ENCODE measurements at places on chromosomes 2 and 18.

DNA sequence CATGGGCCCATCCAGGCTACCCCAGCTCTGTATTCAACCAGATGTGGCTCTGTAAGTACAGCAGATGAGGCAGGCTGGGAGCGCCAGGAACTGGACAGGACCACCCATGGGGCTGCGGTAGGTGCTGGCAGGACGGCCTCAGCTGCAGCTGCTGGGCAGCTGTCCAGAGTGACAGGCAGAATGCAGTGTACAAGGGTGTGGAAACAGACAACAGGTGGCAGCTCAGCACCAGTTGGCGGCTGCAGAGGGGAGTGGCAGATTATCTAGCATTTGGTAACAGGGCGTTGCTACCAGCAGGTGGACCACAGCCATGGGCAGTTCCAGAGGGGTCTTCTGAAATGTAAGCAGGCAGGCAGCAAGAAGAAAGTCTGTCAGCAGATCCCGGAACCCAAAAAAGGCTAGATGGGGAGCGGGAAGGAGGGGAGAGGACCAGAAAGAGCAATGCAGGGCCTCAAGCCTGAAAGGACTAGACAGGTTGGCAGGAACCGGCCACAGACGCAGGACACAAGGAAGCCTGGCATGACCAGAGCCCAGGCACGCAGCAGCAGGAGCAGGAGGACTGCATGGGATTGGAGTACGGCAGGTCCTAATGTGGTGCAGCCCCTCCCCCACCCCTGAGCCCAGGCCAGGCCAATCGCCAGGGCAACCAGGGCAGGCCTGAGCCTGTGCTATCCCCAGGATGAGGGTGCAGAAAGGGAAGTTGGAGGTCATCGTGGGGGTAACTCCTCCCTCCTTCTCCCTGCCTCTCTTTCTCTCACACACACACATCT is 24.7 kb downstream of the PKDCC start:
- peak; percentile 63 for DNase-seq

GRCh38 chr2:217186668-217187159 is 326.9 kb upstream of the TNP1 start:
- no peak for DNase-seq

DNA sequence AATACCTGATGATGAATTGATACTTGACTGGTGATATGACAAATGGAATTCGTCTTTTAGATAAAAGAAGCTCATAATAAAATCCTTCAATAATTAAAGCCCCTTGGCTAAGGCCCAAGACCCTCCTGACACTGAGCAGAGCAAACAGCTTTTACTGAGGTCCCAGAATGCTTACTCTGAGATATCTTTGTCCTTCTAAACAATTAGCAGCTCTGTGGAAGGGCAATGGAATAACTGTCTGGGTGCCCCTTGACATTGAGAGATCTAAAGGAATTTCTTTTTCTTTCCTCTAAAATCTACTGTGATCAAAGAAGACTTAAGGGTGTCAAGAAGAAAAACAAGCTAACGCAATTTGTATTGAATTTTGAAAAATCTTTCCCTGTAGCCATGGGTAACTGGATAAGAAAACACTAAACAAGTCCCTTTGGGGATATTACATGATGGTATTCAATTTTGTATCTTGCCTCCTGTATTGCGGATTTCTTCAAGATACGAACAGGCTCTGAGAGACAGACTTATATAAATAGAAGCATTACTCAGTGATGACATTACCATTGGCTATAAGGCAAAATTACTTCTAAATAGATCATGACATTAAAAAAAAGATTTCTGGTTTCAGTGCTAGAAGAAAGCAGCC is 128.8 kb downstream of the MREG start:
- peak; percentile 43 for DNase-seq

DNA sequence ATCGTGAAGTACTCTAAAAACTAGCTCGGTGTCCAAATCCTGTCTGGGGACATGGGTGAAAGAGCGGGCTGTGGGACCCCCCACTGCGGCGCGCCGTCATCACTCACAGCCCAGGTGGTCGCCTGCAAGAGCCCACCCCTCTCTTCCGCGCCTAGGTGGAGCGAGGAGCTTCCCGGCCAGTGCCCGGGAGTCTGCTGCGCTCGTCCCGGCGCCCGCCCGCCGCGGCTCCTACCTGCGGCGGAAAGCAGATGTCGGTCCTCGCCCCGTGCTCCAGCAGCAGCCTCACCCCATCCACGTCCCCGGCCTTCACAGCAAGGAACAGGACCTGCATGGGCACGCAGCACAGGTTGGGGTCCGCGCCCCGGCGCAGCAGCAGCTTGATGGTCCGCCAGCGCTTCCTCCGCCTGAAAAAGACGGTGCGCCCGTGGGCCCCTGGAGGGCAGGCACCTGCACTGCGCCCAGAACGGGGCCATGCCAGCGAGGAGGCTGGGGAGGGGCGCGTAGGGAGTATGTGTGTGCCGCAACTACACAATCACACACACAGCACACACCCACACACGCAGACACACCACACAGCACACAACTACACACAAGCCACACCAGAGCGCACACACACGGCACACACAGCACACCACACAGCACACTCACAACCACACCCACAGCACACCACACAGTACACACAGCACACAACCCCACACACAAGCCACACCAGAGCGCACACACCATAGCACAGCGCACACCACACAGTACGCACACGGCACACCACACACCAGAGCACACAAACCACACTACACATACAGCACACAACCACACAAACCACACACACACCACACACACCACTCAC is 37.4 kb downstream of the ANKMY1 start:
- no peak for DNase-seq

DNA sequence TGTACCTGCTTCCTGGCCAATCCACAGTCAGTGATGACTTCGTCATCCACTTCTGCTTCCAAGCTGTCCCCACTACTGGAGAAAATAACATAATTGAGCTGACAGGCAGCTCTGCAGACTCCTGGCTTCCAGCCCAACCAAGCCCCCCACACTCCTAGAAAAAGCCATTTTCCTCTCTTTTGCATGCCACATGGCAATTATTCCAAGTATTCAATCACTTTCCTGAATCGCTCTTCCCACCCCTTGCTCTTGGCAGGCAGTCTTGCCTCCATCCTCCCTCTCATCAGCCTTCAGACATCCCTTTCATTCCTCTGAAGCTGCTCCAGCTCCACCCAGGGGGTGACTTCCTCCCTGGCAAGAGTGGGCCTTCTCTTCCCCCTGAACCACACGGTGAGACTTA is 14.3 kb upstream of the ST8SIA5 start:
- DNase-seq, result no peak

DNA sequence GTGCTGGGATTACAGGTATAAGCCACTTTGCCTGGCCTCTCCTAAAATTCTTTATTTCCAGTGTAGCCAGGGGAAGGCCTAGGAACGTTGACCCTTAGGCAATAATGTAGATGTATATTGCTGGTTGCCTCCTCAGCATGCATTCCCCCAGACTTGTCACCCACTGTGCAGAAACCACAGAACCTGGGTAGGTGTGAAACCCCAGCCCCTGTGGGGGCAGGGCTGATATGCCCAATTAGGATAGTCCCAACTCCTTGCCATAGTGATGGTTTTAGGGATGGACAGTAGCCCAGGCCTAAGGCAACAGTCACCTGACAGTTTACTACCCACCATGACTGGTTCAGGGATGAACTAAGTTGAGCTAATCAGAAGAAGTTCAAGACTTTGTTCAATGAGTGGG is 57.7 kb downstream of the TMEM247 start:
- DNase-seq, result no peak

- no peak for DNase-seq
These were observed 61.8 kb upstream of the YWHAQ start for GRCh38 chr2:9692456-9693195.

GRCh38 chr2:7639476-7639875 is 722.3 kb downstream of the RNF144A start:
- DNase-seq, result no peak

DNA sequence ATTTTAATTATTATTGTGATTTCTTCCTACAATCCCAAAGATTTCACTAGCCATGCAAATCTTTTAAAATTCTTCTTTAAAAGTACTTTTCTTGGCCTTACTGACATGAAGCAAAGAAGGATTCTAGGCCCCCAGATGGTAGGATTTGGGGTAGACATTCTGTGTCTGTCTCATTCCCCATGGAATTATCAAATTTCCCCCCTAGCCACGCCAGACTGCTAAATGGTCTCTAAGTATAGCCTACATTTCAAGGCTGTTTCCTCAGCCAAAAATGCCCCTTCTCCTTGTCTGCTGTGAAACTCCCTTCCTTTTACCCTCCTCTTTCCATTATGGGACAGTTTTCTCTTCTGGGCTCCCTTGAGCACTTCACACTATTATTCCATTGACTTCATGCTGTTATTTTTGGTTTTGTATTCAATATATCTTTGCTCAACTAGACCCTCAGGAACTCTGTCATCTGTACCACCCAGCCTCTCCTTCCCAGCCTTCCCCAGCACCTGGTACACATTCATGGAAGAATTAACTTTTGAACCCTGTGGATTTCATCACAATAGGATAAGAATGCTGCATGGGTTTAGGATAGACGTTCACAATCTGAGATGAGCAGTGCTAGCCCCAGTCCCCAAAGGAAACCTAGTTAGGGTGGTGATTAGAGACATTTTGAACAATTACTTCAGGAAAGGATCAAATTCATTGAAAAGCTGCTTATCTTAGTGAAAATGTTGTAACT is 21.5 kb upstream of the CYP1B1 start:
- no peak for DNase-seq

DNA sequence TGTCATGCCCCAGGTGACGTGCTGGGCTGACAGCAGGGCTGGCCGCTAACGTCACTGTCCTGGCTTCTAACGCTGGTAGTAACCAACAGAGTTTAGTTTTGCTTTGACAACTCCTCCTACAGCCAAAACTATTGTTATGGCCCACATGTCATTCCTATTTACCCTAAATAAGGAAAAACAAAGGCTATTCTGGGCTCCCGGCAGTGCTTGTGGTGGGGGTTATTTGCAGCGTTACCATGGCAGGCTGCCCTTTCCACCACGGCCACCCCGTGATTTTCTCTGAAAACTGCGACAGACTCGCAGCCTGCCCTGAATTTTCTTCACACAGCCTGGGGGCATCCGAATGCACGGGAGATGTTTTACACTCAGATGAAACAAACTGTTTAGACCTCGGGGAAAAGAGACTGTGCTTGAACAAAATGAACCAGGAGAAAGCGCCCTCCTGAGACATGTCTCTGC is 115.2 kb downstream of the FAM210A start:
- peak; percentile 46 for DNase-seq

DNA sequence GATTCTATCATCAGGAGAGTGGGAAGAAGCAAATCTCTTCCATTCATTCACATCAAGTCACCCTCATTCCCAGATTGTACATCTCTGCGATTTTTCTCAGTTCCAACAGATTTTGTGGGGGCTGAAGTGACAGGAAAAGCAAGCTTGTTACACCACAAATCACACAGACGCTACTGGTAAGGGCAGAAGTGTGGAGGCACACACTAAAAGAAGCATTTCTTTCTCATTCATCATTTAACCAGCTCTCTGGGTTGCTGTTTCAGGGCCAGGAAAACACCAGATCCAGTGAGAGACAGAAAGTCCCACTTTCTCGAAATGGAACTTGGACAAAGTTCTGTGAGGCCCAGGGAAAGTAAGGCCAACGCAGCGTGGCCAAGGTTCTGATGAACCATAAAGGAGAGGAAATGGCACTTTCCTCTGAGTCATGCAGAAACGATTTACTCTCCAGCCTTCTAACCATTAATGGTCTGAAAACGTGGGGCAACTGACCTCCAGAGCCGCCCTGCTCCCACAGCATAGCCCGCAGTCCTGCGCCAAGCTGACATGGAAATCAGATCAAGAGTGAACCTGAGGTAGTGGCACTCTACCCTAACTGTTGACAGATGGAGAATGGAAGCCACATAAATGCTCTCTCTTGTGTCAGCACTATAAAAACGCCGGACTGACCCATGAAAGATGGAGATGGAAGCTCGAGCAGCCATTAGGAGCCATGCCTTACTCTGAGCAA is 191.0 kb downstream of the C1D start:
- DNase-seq, result peak; percentile 78

- DNase-seq, result no peak
These were observed 375.5 kb downstream of the ZNF521 start for GRCh38 chr18:24976502-24976901.

DNA sequence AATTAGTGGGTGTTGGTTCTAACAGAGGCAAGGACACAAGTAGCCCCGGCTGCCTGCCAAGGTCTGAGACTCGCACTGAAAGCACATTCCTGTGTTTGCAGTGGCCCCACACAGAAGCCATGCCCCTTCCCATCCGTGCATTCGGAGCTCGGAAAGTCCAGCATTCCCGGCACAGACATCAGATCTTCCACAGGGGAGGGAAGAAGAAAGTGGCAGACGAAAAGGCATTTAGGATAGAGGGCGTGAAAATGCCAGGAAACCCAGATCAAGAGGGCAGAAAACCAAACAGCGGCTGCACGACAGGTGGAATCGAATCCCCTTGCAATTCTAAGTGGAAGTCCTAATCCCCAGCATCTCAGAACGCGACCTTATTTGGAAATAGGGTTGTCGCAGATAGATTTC is 105.5 kb upstream of the ASB18 start:
- DNase-seq, result peak; percentile 4

- DNase-seq, result no peak
These were observed 210.5 kb downstream of the HDAC4 start for GRCh38 chr2:239190361-239190760.
